ENCODE measurements at places on chromosomes 4 and X.

DNA sequence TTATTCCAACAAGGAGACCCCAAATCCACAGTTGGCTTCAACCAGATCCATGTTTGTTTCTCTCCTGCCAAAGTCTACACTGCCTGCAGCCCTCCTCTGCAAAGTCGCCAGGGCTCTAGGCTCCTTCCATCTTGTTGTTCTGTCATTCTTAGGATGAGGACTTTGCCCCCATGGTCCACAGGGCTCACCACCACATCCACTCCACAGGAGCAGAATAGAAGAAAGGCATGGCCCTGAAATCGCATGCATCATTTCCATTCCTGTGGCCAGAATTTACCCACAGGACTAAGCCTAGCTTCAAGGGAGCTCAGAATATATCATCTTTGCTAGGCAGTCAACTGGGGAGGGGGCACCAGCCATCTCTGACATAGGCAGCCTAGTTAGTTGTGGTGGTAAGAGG lies 254.7 kb downstream of the FBXW7 start:
- DNase-seq = no peak

DNA sequence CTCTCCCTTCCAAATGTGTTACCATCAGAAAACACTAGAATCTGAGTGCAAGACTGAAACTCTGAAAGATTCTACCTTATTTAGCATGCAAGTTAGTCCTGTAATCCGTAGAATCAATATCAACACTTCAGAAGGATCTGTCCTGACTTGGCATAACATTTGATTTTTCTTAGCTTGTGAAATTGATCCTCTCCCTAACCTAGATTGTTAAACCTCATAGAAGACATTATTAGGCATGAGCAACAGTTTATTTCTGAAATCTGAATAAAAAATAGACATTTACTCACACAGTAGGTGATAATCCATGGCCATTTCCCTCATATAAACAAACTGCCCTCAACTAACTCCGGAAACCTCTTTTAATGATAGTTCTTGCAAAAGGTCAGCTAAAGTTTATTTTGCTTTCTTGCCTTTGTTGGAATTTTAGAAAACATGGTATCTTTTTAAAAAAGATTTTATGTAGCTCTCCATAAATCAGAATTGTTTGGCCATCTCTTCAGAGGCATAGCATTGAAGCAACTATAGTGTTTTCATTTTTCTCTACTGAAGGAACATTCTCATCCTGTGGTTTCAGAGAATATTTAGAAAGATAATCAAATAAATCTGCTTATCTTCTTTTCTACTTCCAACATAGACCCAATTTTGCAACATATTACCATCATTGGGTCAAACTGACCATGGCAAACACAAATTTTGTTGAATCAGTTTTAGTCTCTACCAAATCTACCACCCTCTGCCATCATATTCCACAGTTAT lies 38.5 kb upstream of the PDLIM5 start:
- DNase-seq = no peak

GRCh38 chr4:114694770-114695169 lies 96.2 kb downstream of the UGT8 start:
- DNase-seq = peak; percentile 14

GRCh38 chr4:184649971-184650855 lies 675 bp downstream of the PRIMPOL start:
- peak; percentile 35 for DNase-seq

DNA sequence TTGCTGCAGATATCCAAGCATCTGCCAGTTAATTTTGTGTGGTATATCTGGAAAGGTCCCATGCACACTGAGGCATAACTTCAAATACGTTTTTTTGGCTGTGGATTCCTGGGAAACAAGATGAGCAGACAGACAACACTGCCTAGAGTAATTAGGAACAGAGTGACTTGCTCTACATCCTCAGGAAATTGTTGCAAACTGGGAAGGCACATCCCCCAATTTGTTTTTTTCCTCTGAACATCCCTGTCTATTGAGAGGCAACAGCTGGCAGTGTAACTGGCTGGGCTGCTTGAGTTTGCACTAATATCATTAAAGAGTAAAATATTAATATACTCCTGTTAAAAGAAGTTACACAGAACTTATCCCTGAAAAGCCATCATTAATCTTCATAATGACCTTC lies 207.7 kb upstream of the SLIT2 start:
- no peak for DNase-seq

DNA sequence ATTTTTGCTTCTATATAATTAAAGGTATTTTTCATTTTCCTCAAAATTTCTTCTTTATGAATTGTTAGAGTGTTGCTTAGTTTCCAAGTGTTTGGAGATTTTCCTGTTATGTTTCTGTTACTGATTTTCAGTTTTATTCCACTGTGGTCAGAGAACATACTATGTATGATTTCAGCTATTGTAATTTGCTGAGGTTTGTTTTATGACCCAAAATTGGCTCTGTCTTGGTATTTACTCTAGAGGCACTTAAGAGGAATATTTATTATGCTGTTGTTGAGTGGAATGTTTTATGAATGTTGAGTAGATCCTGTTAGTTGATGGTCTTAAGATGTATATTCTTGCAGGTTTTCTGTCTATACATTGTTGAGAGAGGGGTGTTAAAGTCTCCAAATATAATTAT lies 263.5 kb downstream of the PABPC4L start:
- DNase-seq = no peak

GRCh38 chr4:38132107-38132673 lies 172.0 kb downstream of the PTTG2 start:
- DNase-seq = peak; percentile 60

- DNase-seq = no peak
Measured at GRCh38 chr4:4607336-4608213, 65.7 kb upstream of the STX18 start.

DNA sequence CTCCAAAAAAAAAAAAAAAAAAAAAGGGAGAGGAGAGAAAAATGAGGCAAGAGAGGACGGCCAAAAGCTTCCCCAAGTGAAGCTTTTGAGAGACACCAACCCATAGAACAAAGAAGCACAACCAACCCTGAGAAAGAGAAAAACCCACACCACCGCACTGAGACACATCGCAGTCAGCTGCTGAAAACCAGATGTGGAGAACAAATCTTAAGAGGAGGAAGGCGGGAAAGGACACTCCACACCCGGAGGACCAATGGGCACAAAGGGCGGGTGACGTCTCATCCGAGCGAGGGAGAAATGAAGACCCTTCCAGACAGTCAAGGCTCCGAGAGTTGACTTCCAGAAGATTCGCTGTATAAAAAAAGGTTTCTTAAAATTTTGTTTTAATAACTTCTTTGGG lies 112.1 kb downstream of the AFAP1 start:
- DNase-seq = peak; percentile 64

DNA sequence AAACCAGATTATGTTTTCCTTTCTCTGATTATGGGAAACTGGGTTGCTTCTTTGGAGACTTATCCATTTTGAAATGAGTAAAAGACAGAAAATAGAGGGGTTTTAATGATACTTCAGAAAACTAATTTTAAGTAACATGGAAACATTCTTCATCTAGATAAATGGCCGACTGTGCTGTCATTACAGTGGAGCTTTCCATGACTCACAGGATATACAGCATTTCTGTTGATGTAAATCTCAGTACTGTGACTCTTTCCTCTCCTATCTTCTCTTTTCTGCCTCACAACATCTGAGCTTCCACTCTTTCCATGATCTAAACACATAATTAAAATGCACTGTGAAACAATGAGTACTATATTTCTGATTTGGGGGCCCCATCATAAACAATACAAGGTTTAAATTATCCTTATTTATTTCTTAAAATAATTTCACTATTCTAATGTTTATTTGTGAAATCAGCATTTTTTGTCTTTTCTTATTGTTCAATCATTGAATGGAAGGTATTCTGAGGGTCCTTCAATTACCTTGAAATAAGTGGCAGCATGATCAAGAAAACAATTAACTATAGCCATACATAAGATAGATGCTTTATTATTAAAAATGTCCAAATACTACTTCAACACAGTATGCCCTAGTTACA lies 19.3 kb downstream of the SEC24D start:
- no peak for DNase-seq

- peak; percentile 25 for DNase-seq
Measured at GRCh38 chr4:29565256-29565655, 1154.9 kb upstream of the PCDH7 start.

- DNase-seq = no peak
Measured at GRCh38 chr4:3766785-3767569, 792 bp downstream of the ADRA2C start.

- peak; percentile 52 for DNase-seq
Measured at GRCh38 chr4:80016506-80016905, 56.5 kb downstream of the ANTXR2 start.

DNA sequence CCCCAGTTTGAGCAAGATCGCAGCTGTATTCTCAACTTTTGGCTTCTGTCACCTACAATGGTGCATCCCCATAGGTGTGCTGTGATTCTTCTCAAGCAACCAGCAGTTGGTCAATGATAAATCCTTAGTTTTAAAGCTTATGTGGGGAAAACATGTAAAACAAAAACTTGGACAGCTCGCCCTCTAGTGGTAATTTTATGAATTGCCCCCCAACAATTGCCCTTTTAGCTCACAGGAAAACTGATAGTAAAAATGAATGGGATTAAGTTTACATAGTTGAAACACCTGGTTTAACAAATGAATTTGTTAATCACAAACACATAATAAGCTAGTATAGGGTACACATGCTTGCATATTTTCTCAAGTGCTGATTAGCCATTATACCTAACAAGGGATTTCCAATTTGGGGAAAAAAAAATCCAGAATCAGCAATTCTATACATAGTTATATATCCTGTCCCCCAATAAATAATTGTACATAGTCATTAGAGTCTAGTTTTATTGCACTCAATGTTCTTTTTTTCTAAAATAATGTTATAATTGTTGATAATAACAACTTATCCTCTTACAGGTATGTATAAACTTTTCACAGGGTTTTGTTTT lies 30.1 kb downstream of the TEX13A start:
- no peak for DNase-seq

- no peak for DNase-seq
Measured at GRCh38 chrX:74523224-74523623, 91.2 kb downstream of the RLIM start.

- no peak for DNase-seq
Measured at GRCh38 chrX:15870310-15870709, 15.7 kb upstream of the AP1S2 start.

DNA sequence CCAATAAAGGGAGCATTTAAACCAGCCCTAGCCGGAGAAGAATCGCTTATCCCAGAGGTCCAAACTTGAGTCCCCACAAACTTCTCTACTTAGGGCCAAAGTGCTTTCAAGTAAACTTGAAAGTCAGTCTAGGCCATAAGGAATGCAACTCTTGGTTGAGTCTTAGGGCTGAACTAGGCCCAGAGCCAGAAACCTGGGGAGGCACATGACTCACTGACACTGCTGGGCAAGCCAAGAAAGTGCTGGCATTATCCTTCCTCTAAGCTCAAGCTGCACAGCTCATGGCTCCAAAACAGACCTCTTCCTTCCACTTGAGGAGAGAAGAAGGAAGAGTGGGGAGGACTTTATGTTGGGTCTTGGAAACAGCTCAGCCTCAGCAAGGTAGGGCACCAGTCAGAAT lies 1257.3 kb upstream of the DIAPH2 start:
- DNase-seq = no peak

GRCh38 chrX:68846536-68846935 lies 17.7 kb downstream of the EFNB1 start:
- no peak for DNase-seq

DNA sequence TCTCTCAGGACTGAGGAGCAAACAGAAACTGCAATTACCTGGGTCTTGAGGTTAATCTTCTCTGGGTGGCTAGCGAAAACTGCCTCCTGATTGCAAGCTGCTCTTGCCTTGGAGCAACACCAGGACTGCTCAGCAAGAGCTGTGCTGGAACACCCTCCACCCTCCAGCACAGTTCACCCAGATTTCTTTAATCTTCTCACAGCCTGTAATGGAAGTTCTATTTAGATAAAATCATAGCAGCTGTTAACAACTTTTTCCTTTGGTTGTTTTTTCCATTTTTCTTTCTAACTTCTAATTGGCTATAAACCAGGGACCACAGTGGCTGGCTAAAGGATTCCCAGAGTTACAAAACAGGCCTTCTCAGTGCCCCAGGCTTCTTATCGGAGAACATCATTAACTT lies 36.3 kb downstream of the OPHN1 start:
- no peak for DNase-seq

DNA sequence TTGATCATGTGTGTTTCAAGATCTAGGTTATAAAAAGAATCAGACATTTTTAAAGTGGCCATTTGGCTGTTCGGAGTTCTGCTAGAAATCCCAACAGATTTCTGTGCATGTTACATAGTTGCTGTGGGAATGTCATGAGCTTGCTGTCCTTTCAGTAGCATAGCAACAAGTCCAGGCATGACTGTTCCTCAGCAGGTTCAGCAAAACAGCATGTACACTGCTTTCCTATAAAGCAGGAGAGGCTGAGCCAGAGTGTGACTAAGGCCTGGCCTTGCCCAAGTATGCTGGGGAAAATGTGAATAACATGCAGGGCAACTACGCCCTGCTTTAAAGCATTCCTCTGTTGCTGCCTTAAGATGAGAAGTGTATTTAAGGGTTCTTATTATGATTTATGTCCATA lies 217.1 kb upstream of the SMIM31 start:
- DNase-seq = no peak

DNA sequence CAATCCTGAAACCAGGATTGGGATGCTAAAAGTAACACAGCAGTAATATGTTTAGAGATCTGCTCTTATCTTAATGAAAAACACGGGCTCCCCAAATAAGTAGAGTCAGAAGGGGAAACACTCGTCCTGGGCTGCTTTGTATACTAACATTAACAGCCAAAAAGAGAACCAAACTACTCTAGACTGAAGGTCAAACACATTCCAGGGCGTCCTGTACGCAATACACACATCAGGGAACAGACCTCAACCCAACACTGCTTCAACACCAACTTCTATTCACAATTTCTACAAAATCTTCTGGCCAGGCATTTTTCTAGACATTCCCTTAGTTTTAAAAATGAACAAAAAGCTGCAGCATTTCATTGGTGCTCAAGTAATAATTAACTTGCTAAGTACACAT lies 21.4 kb downstream of the FAT1 start:
- DNase-seq = no peak

GRCh38 chr4:35315419-35315818 lies 928.9 kb downstream of the ARAP2 start:
- DNase-seq = peak; percentile 56

DNA sequence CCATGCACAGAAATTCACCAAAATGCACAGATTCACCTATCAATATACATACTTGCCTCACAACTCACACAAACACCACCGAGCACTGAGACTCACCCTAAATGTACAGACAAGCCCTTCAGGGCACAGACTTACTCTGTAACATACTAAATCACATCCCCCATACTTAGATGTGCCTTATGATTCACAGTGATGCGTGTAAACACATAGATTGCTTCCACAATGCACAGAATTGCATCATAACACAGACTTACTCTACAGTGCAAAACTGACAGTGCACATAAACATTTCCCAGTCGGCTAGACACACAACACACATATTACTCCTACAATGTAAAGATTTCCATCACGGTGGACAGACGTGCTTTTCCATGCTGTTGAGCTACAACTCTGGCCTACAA lies 6.2 kb downstream of the LINC00632 start:
- DNase-seq = no peak

DNA sequence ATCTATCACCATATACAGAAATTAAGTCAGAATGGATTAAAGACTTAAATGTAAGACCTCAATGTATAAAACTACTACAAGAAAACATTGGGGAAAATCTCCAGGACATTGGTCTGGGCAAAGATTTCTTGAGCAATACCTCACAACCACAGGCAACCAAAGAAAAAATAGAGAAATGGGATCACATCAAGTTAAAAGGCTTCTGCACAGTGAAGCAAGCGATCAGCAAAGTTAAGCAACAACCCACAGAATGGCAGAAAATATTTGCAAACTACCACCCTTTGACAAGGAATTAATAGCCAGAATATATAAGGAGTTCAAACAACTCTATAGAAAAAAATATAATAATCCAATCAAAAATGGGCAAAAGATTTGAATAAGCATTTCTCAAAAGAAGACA lies 236.9 kb upstream of the EMCN start:
- DNase-seq = peak; percentile 88
